ENCODE measurements at places on chromosomes 16 and 17.

DNA sequence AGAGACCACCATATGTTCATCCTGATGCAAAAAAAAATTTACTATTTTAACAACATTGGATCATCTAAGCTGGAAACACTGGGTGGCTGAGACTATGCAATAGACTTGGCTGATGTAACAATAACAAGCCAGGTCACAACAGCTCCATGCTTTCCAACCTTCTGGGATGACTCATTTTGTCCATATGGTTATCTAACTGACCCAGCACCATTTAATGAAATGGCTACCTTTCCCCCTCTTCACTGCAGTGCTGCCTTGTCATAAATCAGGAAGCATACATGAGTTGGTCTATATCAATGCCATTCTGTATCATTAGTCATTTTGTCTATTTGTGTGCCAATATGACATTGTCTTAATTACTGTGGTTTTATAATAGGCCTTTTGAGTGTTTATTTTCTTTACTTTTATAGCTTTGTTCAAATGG is 217.6 kb upstream of the KCNJ16 start:
- peak; percentile 73 for DNase-seq

DNA sequence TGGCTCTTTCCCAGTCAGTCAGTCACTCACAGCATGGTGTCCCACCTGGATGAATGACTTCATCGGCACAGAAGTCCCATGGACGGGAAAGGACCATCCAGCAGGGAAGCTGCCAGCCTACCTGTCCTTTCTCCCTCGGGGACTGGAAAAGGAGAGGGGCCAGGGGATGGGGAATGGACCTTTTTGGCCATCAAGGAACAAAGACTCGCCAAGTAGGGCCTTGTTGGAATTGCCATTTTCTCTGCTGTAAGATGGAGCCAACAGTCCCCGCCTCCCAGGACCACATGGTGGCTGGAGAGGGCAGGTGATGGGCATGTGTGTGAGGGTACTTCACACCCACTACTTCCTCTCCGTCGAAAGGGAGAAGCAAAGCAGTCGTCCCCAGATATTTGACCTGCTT is 67.8 kb upstream of the LHX1 start:
- DNase-seq = no peak

- DNase-seq = peak; percentile 82
Measured at GRCh38 chr16:31876951-31877828, 3.6 kb downstream of the ZNF267 start.

GRCh38 chr17:49730785-49731434 is 23.1 kb upstream of the SLC35B1 start:
- DNase-seq = no peak

DNA sequence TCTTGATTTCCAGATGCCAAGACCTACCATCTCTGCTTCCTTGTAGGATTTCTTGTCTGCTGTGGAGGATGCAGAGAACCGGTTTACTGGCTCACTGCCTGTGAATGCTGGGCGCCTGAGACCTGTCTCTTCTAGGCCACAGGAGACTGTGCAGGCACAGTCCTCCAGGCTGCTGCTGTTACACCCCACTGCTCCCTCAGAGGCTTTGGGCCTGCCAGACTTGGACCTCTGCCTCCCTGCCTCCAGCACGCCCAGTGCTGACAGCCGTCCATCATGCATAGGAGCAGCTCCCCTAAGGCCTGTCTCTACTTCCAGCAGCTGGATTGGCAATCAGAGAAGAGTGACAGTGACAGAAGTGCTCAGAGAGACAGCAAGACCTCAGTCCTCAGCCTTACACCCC is 6.1 kb downstream of the HROB start:
- DNase-seq = no peak

GRCh38 chr17:2978991-2979390 is 84.4 kb downstream of the OR1D5 start:
- DNase-seq = no peak

- DNase-seq = no peak
Measured at GRCh38 chr17:38747463-38748148, 530 bp downstream of the PCGF2 start.

GRCh38 chr16:17134586-17134985 is 336.2 kb downstream of the XYLT1 start:
- no peak for DNase-seq

DNA sequence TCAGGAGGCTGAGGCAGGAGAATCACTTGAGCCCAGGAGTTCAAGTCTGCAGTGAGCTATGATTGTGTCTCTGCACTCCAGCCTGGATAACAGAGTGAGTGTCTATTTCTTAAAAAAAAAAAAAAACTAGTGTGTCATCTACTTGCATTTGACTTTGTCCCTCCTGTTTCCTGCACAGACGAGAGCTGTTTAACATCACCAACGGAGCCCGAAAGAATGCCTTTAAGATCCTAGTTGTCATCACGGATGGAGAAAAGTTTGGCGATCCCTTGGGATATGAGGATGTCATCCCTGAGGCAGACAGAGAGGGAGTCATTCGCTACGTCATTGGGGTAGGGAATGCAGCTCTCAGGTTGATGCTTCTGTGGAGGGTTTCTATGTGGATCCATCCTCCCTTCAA is 13.4 kb downstream of the ITGAM start:
- DNase-seq = no peak

DNA sequence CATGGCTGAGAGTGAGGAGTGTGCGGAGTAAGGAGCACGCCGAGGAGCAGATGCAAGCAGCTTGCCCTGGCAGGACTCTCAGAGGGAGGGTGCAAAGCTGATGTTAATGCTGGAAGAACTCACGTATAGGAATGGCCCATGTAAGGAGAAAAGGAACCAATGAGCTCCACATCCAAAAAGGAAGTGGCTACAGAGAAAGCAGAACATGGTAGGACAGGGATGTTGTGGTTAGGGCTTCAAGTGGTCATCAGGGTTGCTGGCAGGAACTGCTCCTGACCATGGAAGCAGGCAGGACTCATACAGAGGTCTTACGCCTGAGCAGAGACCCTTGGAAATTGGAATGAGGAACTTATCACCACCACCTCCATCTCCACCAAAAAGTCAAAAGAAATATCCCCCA is 5.2 kb downstream of the MYO1D start:
- no peak for DNase-seq

Measured in fibroblast of skin of right quadriceps (primary cell).